Right renal pelvis (tissue), 4 donors: ENCODE measurements at places on chromosomes 4 and X. TPM values are rescaled to one million over a fixed set of nuclear protein-coding genes. Genes with fewer than 3 reads are reported as not detected.

PHOX2B gene
- polyA plus RNA-seq = 0.17 TPM

SMIM10 gene
- polyA plus RNA-seq = 11.6 TPM

HSPA4L gene
- polyA plus RNA-seq = 8.3 TPM

MAGEE1 gene
- polyA plus RNA-seq = 6.5 TPM

ZDHHC15 gene
- polyA plus RNA-seq = 7.8 TPM

GPR82 gene
- polyA plus RNA-seq = 0.35 TPM

DOK7 gene
- polyA plus RNA-seq = 1.6 TPM

CXCL8 gene
- polyA plus RNA-seq = 0.30 TPM

TIGD4 gene
- 1.6 TPM for polyA plus RNA-seq

- DNase-seq = no peak
Measured at GRCh38 chr4:7624396-7624980, 189.8 kb upstream of the PSAPL1 start.

DNA sequence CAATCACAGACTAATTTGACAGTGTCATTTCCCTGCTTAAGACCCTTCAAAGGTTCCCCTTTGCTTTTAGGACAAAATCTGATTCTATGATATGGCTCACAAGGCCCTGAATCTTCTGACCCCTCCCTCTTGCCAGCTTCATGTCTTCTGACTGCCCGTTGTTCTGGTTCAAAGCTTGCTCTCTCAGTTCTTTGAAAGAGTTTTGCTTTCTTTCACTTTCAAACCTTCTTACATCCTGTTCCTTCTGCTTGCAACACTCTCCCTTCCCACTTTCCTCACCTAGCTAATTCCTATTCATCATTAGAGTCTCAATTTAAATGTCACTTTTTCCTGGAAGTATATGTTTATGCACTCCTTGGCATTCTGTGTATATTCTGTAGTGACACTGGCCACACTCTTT, 299.2 kb downstream of the IDS start:
- no peak for DNase-seq

DNA sequence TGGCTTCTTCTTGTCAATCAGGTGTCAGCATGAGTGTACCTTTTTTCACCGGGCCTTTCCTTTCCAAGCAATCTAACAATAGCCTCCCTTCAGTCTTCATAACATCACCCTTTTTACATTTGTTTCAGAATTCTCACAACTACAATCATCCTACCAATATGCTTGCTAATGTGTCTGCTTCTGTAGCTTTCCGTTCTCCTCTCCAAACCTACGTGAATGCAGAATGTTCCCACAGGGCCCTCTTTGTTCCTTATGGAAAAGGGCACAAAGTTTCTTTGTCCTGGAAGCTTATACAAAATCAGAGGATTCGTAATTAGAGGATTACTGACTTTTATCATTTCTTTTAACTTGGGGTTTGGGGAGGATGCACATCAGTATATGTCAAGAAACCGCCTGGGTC, 461.8 kb downstream of the CENPC start:
- no peak for DNase-seq

- DNase-seq = no peak
Measured at GRCh38 chrX:55142919-55143310, 54.1 kb downstream of the PAGE2 start.

DNA sequence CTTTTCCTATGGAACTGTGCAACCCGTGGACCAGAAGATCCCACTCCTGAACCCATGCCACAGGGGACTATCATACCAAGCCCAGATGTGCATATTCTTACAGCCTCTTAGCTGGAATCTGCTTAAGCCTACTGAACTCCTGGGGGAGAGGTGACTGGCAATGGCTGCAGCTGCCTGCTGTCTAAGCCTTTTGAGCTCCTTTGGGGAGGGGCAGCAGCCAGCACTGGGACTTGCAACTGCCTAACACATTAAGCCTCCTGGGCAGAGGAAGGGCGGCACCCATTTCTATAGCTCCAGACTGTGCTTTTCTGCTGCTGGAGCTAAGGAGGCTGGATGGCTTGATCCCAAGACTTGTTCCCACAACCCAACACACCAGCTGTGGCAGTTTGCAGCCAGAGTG, 117.9 kb upstream of the VEGFC start:
- no peak for DNase-seq

- DNase-seq = no peak
Measured at GRCh38 chrX:71846429-71846828, 64.2 kb upstream of the NHSL2 start.

DNA sequence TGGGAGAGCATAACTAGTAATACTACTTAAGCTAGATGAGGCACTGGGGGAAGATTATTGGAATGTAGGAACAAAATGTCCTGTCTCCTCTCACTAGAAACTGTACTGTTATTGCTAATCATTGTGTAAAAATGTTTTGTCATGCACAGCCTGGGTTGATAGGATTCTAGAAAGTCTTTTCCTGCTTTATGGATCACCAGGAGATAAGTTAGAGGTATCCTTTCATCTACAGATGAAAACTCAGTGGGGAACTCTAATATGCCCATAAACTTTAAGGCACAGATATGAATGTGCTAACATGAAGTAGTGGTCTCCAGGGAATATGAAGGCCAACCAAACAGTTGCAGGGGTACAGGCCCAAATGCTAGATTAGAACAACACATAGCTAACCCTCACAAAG, 57.5 kb downstream of the SRPX start:
- no peak for DNase-seq

DNA sequence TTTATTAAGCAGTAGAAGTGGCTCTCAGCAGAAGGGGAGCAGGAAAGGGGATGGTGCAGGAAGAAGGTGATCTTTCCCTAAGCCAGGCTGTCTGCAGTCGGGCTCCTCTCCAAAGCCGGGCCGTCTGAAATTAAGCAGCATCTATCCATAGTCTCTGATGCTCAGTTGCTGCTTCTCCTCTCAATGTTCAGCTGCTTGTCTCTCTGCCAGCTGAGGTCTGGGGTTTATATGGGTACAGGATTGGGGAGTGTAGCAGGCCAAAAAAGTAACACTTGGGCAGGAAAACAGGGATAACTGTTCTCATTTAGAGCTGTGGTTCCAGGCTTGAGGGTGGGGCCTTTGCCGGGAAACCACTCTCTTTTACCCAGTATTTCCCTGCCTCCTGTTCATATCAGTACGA, 39.2 kb upstream of the CCKAR start:
- DNase-seq = no peak

GRCh38 chr4:163609019-163609418, 114.5 kb downstream of the TMA16 start:
- no peak for DNase-seq

GRCh38 chr4:184473499-184474262, 669 bp downstream of the IRF2 start:
- no peak for DNase-seq

DNA sequence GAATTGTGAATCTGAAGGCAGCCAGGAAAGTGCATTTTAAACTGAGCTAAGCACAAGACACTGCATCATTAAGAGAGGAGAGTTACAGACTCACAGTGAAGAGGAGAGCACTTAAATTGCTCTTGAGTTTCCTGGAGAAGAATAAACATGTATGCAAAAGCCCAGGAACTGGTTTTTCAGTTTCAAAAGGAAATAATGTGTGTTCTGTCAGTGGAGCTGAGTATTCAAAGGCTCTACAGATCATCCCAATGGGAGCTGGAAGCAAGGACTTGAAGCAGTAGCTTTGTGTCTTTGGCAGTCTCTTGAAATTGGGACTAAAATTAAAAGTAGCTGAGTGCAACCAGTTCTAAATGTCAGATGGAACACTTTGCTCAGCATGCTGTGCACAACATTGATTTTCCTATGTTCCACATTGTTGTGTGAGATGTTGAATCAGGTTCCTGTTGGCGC, 147.5 kb upstream of the ANK2 start:
- no peak for DNase-seq

DNA sequence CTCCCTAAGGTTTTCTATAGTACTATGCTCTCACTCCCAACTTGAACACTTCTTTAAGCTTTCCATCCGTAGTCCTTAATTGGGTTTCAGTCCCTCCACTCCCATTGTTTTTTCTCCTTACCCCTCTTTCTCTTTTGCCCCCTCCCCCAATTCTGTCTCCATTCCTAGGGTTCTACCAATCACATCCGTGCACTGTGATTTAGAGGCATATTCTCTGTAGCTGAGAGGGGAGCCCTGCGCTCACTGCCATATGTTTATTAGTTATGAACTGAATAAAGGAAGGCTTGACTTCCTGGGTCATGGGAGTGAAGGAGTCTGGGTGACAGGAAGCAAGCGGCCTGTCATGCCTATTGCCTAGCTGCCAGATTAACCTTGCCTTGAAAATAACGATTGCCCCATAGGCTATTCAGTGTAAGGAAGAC, 471 bp downstream of the MCTS1 start:
- peak; percentile 0 for DNase-seq

- no peak for DNase-seq
Measured at GRCh38 chr4:76226418-76226817, 12.8 kb upstream of the SCARB2 start.

DNA sequence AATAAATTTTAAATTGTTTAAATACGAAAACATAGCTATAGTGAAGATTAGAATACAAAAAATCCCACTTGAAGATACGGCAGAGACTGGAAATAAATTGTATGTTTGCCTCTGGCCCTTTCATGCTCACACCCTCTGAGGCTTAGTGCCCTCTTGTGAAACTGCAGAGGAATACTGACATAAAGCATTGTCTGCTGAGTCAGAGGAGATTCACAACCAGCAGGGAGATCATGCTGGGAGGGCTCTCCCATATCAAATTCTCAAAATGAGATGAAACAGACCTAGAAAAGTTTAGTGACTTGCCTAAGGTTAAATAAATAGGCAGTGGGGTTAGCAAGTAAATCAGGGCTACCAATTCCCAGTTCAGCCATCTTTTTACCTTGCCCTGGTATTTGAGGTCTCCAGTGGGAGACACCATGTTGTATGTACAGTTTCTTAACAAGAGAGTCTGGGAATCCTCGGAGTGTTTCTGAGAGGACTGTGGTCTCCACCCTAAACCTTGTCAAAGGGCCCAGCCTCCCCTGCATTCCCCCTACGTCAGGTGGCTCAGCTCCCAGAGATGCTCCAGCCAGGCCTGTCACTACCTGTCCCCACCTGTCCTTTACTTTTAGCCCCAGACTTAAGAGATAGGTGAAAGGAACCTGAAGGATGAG, 581.4 kb upstream of the DIPK2B start:
- DNase-seq = no peak

DNA sequence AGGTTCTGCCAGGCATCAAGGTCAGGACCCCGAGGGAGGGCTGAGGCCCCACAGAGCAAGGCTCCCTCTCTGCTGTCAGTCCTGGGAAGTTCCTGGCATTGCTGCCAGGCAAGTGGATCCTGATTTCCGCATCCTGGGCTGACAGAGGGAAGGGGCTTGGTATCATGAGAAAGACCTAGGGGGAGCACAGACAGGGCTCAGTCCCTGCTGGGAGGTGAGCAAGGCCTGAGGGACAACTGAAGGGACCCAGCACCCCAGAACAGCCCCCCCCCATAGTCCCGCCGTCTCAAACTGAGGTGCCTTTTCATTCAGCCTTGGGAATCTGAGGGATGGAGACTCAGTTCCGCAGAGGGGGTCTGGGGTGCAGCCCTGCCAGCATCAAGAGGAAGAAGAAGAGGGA, 971 bp downstream of the MAGEA11 start:
- DNase-seq = no peak

DNA sequence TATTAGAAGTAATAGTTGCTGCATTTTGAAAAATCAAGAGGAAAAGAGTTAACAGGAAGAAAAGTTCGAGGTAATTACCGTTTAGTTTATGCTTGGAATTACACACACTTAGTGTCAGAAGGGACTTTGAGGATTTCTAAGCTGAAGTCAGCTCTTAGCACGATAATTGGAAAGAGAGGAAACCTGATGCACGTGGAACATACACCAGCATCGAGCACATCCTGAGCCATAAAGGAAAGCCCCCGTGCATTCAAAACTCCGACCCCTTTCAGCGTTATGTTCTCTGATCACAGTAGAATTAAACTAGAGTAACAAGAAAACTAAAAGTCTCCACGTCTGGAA, 400 bp upstream of the PAQR3 start:
- DNase-seq = no peak

DNA sequence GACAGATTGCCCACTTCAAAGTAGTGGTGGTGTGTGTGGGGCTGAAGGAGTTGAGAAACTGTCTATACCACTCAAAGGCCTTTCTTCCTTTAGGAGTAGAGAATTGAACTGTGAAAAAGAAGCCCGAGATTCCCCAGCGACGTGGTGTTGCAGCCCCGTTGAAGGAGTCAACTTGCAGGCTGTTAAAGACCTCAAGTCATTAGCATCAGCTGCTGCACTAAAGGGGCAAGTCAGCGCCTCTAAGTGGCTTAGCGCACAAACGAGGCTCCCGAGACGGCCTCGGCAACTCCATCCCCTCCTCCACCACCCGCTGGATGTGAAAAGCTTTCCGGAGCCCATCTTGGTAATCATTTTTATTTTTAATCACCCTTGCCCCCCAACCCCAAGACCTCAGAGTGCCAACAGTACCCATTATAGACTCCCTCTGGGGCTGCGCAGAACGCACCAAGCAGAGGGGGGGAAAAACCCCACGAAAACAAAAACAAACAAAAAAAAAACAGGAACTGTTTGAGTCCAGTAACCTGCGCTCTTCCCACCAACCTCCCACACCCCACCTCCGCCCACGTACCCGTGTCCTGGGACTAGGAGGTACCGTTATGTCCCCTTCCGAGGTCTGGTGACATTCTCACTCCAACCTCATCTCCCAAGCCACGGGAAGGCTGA, 913 bp upstream of the PRDM8 start:
- DNase-seq = no peak

DNA sequence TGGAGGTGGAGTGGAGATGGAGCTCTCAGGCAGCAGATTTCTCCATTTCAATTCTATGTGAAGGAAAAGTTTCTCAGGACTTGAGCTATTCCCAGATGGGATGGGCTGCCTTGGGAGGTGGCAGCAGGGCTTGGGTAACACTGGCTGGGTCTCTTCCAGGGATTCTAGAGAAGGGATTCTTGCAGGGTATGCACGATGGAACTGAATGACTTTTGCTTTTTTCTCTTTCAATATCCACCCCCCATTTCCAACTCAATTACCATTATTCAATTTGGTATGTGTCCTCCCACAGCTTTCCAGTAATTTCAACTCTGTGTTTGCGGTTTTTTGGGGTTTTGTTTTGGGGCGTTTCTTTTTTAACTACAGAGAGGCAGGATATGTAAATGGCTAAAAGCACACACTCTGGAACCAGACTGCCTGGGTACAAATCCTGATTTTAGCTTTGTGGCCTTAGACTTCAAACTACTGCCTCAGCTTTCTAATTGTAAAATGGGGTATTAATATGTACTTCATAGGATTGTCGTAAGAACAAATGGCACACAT, 228.8 kb downstream of the EVC2 start:
- DNase-seq = no peak

DNA sequence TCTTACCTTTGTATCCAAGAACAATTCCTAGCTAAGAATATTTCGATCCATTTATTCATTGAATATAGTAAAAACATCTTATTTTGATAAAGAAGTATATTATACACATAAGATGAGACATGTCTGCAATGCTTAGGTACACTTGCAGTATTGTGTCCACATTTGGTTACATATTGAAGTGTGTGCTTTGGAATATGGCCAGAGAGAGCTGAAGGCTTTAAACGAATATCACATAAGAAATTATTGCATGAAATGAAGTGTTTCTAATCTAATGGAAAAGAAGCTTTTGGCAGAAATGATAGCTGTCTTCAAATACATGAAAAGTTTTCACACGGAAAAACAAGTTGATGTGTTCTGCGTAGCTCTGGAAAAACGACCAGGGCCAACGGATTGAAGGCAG, 516.1 kb upstream of the ZFP42 start:
- DNase-seq = no peak
